NCI-H1105 (cell line): ENCODE measurements at places on chromosomes 5 and 9.

DNA sequence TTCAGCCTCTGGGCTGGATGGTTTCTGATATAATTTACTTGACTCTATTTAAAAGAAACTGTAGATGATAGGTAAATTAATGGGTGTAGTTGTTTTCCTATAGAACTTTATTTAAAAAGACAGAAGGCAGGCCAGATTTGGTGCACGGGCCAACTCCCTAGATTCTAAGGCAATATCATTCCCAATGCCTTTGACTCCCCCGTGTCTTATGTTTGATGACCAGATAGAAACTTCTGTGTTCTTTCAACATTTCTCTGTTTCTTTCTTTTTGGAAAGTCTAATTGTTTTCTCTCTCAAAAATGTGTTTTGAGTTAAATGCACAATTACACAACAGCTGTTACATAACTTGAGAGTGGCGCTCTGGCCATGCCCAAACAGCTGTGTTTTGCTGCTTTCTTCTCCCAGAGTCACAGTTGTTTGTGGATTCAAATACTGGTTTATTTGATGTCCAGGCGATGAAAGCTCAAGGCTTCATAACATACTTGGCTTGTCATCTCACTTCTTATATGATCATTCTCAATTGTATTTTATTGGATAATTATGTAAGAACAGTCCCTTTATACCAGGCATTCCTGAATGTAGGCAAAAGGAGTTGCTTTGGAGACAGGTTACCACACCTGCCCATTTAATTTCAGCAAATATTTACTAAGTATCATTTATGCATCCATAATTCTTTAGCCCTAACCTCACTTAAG is 1.7 kb upstream of the ALDH1A1 start:
- peak; percentile 67 for DNase-seq

- DNase-seq: no peak
Measured at GRCh38 chr9:35728041-35728971, 3.7 kb downstream of the TLN1 start.

GRCh38 chr9:121345070-121345469 is 25.0 kb downstream of the STOM start:
- no peak for DNase-seq

DNA sequence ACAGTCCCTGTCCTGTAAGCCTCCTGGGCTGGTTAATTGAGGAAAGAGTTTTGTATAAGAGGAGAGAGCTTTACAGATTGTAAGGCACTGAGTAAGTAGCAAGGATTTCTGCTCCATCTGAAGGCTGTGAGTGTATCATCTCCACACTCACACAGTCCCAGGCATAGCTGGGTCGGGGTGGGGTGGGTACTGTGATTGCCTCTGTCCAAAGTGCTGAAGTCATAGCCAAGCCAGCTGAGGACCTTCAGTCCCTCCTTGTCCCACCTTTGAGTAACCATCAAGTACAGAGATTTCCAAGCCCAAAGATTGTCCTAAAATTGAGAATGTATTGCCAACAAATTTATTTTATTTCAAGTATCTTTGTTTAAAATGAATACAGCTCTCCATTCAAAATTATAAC is 5.5 kb upstream of the DNAJB5 start:
- DNase-seq: no peak

DNA sequence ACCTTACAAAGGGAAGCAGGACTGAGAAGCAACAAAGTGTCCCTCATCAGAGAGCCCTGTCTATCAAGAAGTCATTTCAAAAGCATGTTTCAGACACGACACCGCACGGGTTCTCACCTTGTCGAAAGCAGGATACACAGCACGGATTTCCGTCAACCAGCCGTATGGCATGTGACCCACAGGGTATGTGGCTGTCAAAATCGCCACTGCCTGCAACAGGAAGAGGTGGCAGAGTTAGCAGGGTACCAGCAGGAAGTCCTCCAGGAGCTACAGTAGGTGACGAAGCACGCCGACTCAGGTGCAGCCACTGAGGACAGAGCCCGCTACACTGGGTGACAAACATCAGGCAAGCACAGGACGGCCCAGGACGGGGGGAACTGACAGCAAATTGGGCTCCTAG is 81.2 kb downstream of the OTULIN start:
- no peak for DNase-seq

GRCh38 chr9:98225015-98225442 is 30.4 kb downstream of the TBC1D2 start:
- DNase-seq: no peak

- no peak for DNase-seq
Measured at GRCh38 chr9:136045595-136046553, 49.2 kb downstream of the NACC2 start.
